ENCODE measurements at places on chromosomes 2 and 18. TPM values are rescaled to one million over a fixed set of nuclear protein-coding genes. Genes with fewer than 3 reads are reported as not detected.

DNA sequence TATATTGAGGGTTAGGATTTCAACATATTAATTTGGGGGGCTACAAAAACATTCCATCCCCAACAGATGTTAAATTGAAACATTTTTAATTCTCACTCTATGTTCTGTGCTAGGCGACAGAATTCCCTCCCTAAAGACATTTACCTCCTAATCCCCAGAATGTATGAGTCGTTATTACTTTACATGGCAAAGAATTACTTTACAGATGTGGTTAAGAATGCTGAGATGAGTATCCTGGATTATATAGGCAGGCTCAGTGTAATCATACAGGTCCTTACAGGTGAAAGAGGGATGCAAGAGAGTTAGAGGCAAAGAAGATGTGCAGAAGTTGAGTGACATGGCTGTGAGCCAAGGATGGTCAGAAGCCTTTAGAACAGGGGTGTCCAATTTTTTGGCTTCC is 974.1 kb upstream of the ACVR2A start:
- no peak for DNase-seq

- no peak for DNase-seq
Observed at GRCh38 chr18:75551071-75551470, 123.6 kb upstream of the SMIM21 start.

- no peak for DNase-seq
Observed at GRCh38 chr2:32418778-32419177, 62.0 kb downstream of the BIRC6 start.

DNA sequence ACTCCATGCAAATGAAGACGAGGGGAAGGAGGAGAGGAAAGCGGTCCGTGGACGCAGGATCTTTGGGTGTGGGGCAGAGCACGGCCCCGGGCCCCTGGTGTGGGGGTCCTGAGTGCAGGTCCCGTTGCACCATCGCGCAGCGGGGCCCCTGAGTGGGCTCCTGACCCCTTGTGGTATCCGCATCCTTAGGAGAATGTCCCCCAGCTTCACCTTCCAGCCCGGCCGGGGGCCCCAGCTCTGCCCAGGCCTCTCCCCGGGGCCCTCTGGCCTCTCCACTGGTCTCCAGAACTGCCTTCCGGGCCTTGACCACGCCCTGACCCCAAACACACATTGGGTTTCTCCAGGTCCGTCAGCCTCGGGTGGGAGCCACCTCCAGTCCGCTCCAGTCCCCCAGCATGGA is 431.8 kb upstream of the SALL3 start:
- no peak for DNase-seq

- no peak for DNase-seq
Observed at GRCh38 chr2:61404438-61404837, 66.4 kb downstream of the USP34 start.

DNA sequence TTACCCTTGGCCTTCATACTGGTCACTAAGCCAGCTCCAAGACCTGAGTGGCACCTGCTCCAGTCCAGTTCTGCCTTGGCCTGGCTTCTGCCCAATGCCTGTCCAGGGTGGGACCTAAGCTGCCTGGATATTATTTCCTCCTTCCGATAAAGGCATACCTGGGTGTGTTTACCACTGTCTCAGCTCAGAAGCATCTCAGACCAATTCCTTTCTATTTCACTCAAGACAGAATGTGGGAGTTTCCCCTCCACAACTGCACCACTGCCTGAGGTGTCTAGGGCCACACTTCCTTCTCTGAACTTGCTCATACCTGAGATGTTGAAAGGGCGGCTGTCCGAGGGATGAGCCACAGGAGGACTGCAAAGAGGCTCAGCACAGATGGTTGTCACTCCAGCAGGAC is 18.4 kb upstream of the CAB39 start:
- DNase-seq, result no peak

- no peak for DNase-seq
Observed at GRCh38 chr2:118774458-118775133, 72.9 kb downstream of the EN1 start.

- no peak for DNase-seq
Observed at GRCh38 chr2:176710657-176711186, 441.5 kb downstream of the MTX2 start.

GRCh38 chr2:72931280-72931910 is 14.1 kb downstream of the EMX1 start:
- no peak for DNase-seq

- DNase-seq, result no peak
Observed at GRCh38 chr2:194867328-194867727, 789.7 kb upstream of the SLC39A10 start.

DNA sequence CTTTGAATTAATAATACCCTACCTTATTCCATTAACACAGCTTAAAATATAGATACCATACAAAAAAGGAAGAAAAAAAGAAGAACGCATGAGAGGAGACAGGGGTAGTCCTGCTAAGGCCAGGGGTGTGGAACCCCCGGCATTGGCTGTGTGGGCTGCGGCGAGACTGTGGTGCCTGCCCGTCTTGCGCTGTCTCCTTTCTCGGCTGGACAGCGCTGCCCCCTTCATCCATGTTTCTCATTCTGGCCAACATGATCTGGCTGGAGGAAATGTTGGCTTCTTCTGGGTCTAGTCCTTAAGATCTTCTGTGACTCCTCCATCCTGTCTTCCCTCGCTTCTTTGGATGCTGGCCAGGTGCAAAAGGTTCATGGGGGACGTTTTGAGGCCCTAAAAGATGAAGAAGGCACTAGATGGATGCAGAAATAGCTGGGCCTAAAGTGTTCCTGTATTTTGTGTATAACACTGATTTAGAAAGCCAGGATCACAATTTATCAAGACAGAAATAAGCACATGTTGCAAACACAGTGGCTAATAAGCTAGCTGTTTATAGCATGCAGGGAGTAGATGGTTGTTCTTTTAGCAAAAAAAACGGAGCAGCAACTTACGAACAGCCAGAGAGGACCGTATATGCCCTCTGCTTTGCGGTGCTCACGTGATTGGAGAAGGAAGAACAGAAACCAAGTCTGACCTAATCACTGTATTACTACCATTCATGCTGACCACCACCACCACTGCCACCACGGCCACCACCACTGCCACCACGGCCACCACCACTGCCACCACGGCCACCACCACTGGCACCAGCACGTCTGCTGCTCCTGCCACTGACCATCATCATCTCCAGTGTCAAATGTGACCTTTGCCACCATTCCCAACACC is 71.7 kb upstream of the ASB18 start:
- no peak for DNase-seq

GRCh38 chr2:127675331-127676261 is at the start of gene LIMS2:
Gene LIMS2, minus strand, starts transcription at chr2:127675530. Its CDS starts 506 bp downstream, at chr2:127675024.
- DNase-seq, result no peak

DNA sequence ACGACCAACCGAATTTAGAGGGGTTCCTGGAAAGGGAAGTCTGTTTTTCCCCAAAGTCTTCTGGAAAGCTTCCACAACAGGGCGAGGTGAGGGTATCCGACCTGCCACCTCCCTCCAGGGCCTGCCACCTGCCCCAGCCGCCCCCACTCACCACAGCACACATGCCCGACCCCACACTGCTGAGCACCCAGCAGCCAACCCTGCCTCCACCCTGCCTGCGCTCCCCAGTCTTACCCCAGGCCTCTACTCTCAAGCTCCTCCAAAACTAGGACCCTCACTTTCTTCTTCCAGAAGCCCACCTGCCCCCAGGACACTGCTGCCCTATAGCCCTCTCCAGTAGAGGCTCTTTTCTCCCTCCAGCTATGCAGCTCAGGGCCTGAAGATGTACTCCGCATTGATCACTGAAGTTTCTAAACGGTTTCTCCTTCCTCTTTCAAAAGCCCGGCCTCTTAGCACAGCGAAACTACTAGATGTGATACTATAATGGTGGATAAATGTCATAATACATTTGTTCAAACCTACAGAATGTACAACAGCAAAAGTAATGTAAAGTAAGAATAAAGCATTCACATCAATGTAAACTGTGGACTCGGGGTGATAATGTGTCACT is 128.8 kb upstream of the SLC1A4 start:
- DNase-seq, result no peak

DNA sequence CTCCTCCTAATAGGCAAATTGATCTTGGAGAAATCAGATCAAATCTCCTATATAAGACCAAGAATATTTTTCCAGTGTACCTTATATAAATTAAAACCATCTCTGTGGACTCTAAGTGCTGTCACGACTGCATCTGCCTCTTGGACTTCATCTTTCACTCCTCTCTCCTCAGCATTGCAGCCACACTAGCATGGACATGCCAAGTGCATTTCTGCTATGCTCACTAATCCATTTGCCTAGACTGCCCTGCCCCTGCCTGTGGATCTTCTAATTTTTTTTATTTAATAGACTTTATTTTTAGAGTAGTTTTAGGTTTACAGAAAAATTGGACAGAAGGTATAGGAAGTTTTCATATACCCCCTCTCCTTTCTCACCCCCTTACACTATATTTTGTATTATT is 146.7 kb upstream of the VWC2L start:
- DNase-seq, result no peak

GRCh38 chr2:114219456-114219855 is 223.0 kb upstream of the DPP10 start:
- no peak for DNase-seq

- no peak for DNase-seq
Observed at GRCh38 chr2:205827809-205828365, 145.6 kb downstream of the NRP2 start.

Gene SERTAD2
- total RNA-seq, result 15.3 TPM

Gene ZNF519
- total RNA-seq, result 2.6 TPM

Gene FOXI3
- total RNA-seq, result 0.40 TPM

Gene NBAS
- 34.8 TPM for total RNA-seq

Data from prostate gland (tissue), 2 donors.